ENCODE measurements at places on chromosomes 2 and 18.

GRCh38 chr18:58496937-58497336 lies 132.0 kb downstream of the ALPK2 start:
- DNase-seq: no peak

GRCh38 chr2:217065695-217066405 lies 206.0 kb upstream of the TNP1 start:
- no peak for DNase-seq

DNA sequence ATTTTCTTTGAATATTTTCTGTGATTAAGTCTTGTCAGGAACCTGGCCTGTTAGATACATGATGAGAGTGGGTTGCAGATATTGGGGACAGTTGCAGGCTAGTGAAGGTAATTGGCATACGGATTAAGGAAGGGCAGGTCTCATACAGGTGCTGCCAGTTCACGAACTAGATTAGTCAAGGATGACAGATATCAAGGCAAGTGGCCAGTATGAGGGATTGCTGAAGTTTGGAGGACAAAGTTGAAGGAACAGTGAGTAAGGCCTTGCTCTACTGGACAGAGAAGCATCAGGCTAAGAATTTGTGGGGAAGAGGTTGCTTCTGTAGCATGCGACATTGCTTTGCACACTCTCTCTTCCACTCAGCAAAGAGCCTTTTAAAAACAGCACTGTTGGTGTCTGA lies 12.8 kb upstream of the NCOA1 start:
- no peak for DNase-seq

GRCh38 chr2:180222644-180223043 lies 215.5 kb upstream of the CWC22 start:
- no peak for DNase-seq

DNA sequence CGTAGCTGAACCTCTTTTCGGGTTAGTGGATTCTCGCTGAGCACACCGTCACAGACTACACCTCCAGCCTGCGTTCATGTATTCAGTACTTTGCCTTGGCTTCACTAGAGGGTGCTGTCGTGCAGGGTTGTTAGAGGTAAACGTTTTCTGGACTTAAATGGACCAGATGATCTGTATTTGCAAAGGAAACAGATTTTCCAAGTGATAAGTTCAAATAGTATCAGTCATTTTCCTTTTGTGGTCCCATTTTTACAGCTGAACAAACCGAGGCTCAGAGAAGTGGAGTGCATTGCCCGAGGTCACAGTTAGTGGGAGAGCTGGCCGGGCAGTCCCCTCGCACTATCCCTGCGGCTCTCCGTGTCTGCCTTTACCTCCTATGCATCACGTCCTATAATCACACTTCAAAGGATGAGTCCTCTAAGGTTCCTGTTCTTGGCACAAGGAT lies 125.9 kb downstream of the MAP4K4 start:
- no peak for DNase-seq

- DNase-seq: no peak
These were observed 112.3 kb downstream of the AGAP1 start for GRCh38 chr2:235606004-235606715.

- DNase-seq: no peak
These were observed 47.6 kb upstream of the MSTN start for GRCh38 chr2:190110131-190110530.

- DNase-seq: no peak
These were observed 60.4 kb downstream of the KCNJ3 start for GRCh38 chr2:154758871-154759270.

DNA sequence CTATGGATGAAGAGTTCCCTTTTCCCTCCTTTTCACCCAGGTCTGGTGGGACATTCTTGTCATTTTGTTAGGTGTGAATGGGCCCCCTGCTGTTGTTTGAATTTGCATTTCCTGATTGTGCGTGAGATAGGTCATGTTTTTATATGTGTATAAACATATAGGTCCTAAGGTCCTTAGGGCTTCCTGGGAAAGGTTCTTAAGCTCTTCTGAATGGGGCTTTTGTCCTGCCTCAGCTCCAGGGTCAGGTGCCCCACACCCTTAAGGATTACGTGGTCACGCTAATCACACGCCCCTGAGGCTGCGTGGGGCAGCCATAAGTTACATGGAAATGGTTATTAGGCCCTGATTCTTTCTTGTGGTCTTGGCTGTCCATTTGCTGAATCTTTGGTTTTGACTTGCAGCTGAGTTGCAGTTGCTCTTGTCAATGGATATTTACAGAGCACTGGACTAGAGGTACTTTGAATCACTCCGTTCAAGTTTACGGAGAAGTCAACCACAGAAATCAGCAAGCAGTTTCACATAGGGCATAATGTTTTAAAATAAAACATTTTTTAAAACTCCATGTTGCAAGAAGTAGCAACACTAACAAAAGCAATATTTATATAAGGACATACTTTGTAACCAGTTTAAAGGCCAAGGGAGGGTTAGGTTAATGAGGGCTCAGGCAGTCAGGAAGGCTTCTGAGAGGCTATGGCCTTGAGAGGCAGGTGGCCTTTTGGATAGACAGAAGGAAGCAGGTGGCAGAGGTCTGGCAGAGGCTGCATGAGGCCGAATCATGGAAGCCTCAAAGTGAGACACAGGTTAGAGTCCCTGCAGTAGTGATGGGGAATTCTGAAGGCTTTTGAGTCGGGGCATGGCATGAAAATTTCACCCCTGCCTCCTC lies 24.2 kb downstream of the LIPG start:
- DNase-seq: no peak

GRCh38 chr2:33484042-33484621 lies 7.7 kb downstream of the RASGRP3 start:
- no peak for DNase-seq

DNA sequence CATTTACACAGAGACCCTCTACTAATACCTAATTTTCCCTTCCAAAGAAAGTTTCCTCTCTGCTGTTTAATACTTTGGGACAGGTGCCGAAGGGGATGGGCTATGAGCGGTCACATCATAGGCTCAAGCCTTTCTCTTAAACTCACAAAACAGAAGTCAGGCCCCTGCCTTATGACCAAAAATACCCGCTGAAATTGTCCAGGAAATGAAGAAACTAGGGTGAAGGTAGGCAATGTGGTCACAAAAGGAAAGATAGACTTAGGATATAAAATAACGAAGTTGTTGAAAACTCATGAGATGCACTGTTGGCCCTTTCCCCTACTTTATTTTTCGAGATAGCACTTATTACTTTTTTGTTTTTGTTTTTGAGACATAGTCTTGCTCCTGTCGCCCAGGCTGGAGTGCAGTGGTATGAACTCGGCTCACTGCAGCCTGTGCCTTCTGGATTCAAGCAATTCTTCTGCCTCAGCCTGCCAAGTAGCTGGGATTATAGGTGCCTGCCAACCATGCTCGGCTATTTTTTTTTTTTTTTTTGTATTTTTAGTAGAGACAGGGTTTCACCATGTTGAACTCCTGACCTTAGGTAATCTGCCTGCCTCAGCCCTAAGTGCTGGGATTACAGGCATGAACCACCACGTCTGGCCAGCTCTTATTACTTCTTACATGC lies 16.3 kb downstream of the SLC8A1 start:
- DNase-seq: no peak

- no peak for DNase-seq
These were observed 57.5 kb upstream of the CPO start for GRCh38 chr2:206881708-206882410.

DNA sequence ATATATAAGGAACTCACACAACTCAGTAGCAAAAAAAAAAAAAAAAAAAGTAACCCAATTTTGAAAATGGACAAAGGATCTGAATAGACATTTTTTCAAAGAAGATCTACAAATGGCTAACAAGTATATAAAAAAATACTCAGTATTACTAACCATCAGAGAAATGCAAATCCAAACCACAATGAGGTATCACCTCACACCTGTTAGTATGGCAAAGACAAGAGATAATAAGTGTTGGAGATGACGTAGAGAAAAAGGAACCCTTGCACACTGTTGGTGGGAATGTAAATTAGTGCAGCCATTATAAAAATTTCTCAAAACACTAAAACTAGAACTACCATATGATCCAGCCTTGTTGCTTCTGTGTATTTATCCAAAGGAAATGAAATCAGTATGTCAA lies 5.8 kb upstream of the CNDP1 start:
- no peak for DNase-seq

GRCh38 chr18:13989199-13989598 lies 73.9 kb upstream of the MC2R start:
- DNase-seq: no peak

GRCh38 chr2:207256476-207257207 lies 90.9 kb upstream of the KLF7 start:
- no peak for DNase-seq

DNA sequence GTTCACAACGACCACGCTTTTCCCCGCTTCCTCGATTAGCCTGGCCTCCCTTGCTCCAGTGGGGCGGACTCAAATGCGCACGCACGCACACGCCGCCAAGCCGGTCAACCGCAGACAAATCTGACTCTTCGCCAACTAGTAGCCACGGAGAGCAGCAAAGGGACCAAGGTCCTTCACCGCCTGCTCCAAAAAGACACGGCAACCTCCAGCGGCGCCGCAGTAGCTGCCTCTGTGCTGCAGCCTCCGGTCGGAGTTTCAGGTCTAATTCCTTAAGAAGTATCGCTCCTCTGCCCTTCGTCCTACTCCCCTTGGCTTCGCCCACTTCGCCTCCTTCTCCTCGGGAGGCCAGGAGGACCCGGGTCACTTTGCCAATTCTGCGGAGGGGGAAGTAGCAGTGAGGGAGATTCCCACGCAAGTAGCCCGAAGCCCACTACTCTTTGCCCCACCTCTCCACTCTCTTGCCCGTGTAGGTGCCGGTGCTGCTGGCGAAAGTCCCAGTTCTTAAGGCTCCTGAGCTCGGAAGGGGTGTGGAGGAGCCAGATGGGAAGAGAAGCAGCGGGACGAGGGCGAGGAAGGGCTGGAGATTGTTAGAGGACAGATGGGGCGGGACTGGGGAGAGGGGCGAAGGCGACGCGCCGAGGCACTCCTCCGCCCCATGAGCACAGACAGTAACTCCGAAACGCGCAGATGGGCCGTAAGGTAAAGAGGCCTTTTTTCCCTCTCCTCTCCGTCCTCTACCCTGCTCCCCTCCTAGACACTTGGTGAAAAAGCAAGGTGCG lies 615 bp downstream of the AKAIN1 start:
- DNase-seq: no peak

- DNase-seq: no peak
These were observed 36.4 kb downstream of the ACTR3 start for GRCh38 chr2:113926314-113926713.

GRCh38 chr2:187404431-187405110 lies 43.5 kb downstream of the CALCRL start:
- DNase-seq: no peak

- no peak for DNase-seq
These were observed 175.3 kb downstream of the RPIA start for GRCh38 chr2:88866756-88867155.

GRCh38 chr18:49701190-49701589 lies 112.1 kb downstream of the ACAA2 start:
- DNase-seq: no peak

DNA sequence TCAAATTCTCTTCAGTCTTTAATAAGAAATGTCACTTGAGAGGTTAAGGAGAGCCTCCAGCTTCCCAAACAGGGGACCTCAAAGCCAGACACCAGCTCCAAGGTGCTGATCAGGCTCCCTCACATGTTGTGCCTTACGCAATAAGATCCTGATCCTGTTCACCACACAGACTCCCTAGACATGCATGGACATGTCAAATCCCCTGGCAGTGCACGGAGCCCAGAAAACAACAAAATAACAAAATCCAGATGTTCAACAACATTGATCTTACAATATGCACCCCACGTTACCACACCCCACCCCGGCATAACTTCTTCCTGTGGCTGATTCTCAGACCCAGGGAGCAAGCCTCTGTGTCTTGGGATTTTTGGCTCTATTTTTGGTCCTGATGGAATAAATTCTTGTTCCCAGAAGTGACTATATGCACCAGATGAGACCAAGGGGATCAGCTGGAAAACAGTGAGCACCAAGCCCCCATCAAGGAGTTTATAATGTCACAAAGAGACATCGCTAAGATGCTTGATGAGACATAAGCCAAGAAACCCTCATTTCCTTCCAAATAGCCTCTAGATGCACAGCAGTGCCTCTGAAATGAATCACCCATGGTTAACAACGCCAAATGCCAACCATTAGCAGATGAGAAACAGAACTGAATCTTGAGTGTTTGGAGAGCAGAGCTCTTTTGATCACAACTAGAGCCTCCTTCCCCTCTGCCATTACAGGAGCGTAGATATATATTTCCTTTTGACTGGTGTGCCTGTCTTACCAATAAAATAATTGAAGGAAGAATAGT lies 198.2 kb downstream of the PRKCE start:
- no peak for DNase-seq

- no peak for DNase-seq
These were observed 34.0 kb downstream of the NAPG start for GRCh38 chr18:10559553-10560451.

DNA sequence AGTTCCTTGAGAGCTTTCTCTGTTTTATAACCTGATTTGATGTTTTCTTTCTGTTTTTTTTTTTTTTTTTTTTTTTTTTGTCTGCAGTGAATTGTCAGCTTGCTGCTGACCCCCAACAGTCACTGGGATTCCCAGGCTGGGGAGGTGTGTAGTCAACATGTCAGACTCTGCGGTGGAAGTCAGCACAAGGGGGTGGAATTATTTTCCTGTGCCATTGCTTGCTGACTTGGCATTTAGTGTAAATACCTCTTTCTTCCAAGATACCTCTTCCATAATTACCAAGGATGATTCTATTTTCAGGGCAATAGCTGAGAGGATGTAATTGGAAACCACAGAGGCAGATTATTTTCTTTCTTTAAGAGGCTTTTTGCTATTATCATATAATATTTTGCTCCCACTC lies 266.3 kb downstream of the CCDC85A start:
- no peak for DNase-seq

GRCh38 chr18:65347446-65347845 lies 403.4 kb upstream of the CDH7 start:
- DNase-seq: no peak

DNA sequence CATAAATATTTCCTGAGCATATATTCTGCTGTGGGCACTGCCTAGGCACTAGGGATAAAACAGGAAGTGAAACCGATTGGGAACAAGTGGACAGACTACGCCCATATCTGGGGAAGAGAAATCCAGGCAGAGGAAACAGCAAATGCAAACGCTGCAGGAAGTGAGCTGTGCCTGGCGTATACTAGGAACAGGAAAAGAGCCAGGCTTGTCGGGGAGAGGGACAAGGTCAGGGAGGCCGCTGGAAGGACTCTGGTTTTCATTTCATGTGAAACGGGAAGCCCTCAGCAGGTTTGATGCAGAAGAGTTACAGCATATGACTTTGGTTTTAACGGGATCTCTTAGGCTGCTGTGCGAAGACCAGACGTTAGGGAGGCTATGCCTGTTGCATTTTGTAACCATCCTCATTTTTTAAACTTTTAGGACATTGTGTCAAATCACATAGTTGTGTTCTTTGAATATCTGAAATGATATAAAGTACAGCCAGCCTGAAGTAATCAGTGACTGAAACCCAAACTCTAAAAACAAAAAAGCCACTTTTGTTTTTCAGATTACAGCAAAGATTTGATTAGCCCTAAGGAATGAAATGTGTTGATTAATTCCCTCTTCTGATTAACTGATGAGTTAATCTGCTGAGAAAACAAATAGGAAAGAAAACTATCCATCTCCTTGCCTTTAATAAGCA lies 110.2 kb upstream of the PIEZO2 start:
- DNase-seq: no peak
